T-helper 17 cell (primary cell): ENCODE measurements at places on chromosomes 5 and 9. TPM values are rescaled to one million over a fixed set of nuclear protein-coding genes. Genes with fewer than 3 reads are reported as not detected.

GRCh38 chr9:78821126-78821822 is 524.3 kb downstream of the PSAT1 start:
- H3K4me1 ChIP-seq, result peaks cover 3% of the 10 kb centered on the region
- no peaks in the 10 kb centered on the region for H3K36me3 ChIP-seq

- no peak overlapping the region for H3K27ac ChIP-seq
- H3K36me3 ChIP-seq, result no peaks in the 10 kb centered on the region
- peaks cover 11% of the 10 kb centered on the region for H3K27me3 ChIP-seq
- no peaks in the 10 kb centered on the region for H3K4me1 ChIP-seq
- H3K4me3 ChIP-seq, result no peak overlapping the region
Observed at GRCh38 chr9:14245901-14246525, 67.9 kb downstream of the NFIB start.

- H3K4me1 ChIP-seq, result peaks cover 2% of the 10 kb centered on the region
- no peak for DNase-seq
- H3K4me3 ChIP-seq, result no peak overlapping the region
- H3K36me3 ChIP-seq, result peaks cover 2% of the 10 kb centered on the region
- H3K27ac ChIP-seq, result no peak overlapping the region
Observed at GRCh38 chr5:144130306-144130705, 40.2 kb downstream of the YIPF5 start.

DNA sequence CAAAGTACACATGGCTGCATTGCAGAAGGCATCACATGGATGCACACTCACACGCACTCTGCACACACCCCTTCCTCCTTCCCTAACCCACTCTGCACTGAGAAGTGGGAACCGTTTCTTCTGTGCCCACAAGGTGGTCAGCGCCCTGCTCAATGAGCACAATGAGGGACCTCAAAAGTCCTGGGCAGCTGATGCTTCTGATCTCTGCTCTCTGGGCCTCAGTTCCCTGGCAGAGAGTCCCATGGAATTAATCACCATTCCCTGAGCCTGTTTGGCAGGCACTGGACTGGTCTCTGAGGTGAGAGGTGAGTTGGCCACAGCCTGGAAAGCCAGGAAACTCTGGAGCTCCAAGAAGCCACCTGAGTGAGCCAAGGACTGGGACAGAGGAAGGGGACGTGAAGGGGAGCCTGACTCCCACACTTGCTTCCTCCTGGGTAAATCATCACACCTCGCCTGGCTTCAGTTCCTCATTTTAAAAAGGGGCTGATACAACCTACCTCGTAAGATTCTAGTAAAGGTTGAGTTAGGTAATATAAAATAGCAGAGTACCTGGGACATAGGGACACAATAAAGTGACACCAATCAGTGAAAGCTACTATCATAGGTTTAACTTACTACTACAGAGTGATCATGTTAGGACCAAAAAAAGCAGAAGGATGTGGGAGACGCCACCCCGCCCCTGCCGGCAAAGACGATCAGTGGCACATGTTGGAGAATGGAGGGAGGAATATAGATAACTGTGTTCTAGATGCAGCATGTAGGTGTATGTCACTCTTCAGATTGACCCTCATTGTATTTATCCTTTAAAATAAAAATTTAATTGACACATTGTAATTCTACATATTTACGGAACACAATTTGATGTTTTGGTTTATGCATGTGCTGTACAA is 21.1 kb upstream of the IGFBPL1 start:
- H3K4me3 ChIP-seq, result no peak overlapping the region
- peaks cover 2% of the 10 kb centered on the region for H3K36me3 ChIP-seq
- no peak for DNase-seq
- H3K4me1 ChIP-seq, result peaks cover 5% of the 10 kb centered on the region

DNA sequence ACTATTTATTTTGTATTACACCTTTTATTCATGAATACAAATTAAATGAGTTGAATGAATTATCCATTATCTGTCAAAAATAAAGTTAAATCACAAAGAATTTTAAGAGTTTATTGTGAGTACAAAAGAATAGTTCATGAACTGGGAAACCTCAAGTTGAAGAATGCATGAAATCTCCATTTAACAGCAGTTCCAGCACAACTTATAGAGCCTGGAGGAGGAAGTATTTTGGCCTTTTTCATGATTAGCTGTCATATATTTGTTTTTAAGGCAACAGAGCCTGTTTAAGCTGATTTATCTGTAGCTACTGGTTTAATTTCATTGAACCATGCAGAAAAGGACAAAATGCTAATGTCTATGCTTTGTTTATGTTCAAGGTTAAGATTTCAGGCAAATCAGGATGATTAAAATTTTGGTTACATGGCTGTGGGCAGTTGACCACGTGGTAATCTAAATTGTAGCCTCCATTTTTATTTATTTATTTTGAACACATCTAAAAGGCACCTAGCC is 12.2 kb downstream of the SPINK1 start:
- H3K27me3 ChIP-seq, result peaks cover 17% of the 10 kb centered on the region
- DNase-seq, result no peak
- no peak overlapping the region for H3K4me3 ChIP-seq
- no peak overlapping the region for H3K27ac ChIP-seq

The LRSAM1 gene
- total RNA-seq, result 22.2 TPM

The KIF24 gene
- total RNA-seq, result 0.08 TPM

The NEURL1B gene
- 0.07 TPM for total RNA-seq

The DMGDH gene
- total RNA-seq, result 1.0 TPM

The FOXD4L6 gene
- total RNA-seq, result not detected

The PCDHB9 gene
- total RNA-seq, result not detected

The CAMK2A gene
- not detected for total RNA-seq
